GM20000 (cell line): ENCODE measurements at places on chromosomes 6 and 20.

- no peak for DNase-seq
Measured at GRCh38 chr6:153368131-153368530, 237.0 kb upstream of the RGS17 start.

- DNase-seq: no peak
Measured at GRCh38 chr6:33856655-33857054, 52.9 kb upstream of the MLN start.

GRCh38 chr20:11376420-11376819, 541.3 kb upstream of the BTBD3 start:
- DNase-seq: no peak

DNA sequence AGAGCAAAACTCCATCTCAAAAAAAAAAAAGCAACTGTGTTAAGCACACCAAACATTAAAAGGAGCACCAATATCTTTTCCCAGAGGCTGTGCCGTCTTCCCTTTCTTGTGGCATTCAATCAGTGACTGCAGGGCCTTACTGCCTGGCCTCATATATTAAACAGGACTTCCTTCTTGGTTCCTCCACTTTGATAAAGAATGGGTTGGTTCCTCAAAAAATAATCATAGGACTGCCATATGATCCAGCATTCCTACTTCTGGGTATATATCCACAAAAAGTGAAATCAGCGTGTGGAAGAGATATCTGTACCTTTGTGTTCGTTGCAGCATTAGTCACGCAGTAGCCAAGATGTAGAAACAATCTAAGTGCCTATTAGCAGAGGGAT, 40.3 kb upstream of the GFOD1 start:
- DNase-seq: no peak

DNA sequence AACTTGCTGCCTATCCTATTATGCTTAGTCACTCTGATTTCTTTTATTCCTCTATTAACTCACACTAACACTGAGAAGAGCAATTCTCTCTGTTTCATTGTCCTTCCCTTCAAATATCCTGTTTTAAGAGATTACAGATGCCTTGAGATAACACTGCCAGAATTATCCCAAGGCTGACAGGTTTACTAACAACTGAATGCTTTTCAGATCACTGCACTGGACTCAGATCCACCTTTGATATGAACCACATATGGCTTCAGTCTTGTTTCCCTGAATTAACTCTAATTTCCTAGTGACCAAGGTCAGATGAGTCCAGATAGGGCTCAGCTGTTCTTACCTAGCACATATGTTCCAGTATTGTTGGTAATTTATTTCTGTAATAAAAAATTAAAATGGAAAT, 633.1 kb downstream of the GRIK2 start:
- DNase-seq: no peak

DNA sequence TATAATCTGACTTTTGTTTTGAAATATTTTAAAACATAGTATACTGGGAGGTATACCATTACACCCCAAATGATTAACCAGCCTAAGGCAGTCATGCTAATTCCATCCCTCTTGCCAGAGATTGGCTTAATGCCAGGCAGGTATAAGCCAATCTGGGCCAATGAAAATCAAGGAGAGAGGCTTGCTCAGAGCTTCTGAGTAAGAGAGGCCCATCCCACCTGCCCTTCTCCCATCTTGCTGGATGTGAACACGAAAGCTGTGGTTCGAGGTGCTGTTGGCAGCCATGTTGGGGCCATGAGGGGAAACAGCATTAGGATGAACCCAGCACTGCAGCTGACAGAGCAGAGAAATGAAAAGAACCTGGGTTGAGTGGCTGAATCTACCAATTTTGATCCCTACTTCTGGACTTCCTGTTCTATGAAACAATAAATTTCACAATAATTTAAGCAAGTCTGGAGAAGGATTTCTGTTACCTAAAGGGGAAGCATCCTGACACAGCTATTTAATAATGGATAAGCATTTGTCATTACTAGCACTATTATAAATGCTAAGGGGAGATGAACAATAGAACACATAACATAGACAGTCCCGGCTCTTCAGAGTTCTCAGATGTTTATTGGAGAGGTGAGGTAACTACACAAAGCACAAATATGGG, 152.3 kb downstream of the CDC5L start:
- no peak for DNase-seq

DNA sequence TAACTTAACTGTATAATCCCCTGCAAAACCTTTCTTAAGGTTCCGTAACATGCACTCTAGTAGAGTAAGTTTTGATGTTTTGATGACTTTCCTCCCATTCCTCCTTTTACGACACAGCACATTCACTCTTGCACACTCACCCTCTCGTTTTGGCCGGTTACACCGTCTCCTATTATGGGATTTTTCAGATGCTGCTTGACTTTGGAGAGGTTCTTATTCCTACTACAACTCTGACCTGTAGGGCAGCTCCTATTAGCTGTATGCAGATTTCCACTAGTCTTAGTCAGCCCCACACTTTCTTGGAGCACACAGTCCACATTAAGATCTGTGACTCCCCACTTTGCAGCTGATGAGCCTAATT, 223.7 kb upstream of the SYNCRIP start:
- no peak for DNase-seq

GRCh38 chr6:4997862-4998261, 6.0 kb downstream of the RPP40 start:
- no peak for DNase-seq

DNA sequence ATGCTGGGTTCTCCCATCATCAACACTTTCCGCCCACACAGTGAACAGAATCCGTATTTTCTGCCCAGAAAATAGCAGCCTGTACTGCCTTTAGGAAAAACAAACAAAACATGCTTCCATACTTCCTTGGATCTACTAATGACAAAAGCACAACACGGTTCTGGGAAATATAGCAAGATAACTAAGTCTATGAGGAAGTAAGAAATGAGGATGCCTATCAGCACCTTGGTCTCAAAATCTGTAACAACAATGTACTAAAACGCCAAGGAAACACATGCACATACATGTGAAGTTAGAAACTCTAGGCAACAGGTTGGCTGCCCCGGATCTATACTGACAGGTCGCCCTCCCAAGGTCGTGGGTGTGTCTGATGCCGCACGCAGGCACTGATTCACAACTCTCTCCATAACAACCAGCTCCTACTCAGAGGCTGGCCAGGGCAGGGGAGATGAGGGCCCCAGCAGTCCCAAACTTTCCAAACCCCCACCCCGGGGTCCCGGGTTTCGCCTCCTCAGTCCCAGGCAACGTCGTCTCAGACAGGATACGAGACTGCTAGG, 710 bp downstream of the BTBD9 start:
- DNase-seq: peak; percentile 57

- DNase-seq: no peak
Measured at GRCh38 chr6:82987951-82988350, 77.7 kb downstream of the UBE3D start.

GRCh38 chr20:50580016-50580747, 70.0 kb downstream of the PTPN1 start:
- DNase-seq: peak; percentile 75

DNA sequence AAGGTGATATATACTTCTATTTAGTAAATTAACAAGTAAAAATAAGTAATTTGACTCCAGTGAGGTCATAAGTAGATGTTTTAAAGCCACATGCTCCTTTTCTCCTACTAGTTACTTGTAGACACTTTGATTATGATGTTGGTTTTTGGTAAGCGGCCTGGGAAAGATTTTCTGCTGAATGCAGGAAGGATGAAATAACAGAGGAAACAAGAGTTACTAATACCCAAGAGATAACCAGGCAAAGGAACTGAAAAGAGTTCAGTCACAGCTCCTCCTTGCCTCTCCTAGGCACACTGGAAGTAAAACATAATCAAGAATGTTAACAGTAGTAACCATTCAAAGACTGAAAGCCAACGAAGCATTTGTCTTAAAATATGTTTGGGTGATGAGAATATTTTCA, 203.3 kb downstream of the RNGTT start:
- no peak for DNase-seq

- DNase-seq: no peak
Measured at GRCh38 chr20:47429409-47429808, 72.3 kb upstream of the NCOA3 start.

GRCh38 chr6:162249907-162250642, 477.5 kb downstream of the PRKN start:
- DNase-seq: no peak

DNA sequence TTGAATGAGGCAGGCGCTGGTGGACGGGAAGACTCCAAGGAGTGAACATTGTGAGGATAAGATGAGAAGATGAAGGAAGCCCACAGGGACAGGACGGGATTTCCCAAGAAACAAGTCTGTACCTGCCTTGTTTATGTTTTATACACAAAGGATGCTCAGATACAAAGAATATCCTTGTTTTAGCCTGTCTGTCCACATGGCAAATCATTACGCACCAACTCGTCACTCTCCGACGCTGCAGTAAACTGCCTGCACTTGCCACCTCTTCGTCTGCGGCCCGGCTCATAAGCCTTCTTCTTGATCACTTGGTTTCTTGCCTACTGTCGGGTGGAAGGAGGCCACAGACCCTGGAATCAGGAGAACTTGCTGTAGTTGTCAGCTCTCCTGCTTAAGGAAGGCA, 85.4 kb downstream of the CD83 start:
- no peak for DNase-seq

GRCh38 chr20:34974246-34974645, 18.6 kb downstream of the MYH7B start:
- no peak for DNase-seq

DNA sequence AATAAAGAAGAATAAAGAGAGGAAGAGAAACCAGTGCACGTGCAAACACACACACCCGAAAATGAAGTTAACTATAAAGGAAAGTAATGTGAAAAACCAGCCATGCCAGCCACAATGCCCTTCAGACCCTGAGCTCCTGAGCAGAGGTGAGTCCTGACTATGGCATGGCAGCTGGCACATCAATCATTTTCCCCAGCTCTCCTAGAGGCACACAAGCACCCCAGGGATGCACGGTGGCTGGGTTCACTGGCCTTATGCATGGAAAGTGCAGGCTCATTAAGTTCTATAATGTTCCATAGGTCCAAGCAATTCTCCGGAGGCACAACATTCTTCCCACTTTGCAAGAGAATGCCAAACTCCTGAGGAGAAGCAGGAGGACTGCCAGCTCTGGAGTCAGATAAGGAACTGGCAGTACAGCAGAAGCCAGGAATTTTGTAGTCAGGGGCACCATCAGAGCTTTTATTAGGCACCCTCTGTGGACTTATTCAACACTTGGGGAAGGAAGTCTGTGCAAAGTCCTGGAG, 175.0 kb upstream of the PRDM1 start:
- no peak for DNase-seq

DNA sequence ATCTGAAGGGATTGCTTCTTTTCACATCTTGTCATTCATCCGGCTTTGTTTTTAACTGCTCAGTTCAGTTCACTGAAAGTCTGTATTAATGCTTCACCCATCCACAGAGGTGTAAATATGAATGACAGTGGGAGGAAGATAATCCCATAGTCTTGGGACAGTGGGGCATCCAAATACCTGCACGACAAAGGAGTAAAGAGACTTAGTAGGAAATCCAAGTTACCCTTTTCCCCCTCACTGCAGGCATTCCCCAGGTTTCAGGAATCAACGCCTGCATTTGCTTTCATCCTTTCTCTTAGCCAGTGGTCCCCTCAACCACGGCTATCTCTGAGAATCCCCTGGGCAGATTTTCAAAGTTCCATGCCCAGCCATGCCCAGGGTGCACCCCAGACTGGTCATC, 110.2 kb downstream of the MYLK4 start:
- no peak for DNase-seq

DNA sequence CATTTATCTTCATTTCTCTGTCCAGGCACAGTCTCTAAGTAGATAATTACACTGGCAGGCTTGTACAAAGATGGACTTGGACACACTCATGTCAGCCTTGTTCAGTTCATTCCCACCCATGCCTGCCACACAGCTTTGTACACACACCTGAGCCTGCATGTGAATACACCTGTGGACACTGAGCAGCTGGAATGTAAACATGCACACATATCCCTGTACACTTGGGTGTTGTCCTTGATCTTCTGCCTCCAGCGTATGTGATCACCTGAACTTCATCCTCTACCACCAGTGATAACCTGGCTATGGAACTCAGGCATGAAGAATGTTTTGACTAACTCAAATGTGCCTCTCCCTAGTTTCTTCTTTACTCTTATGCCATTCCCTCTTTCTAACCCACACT, 190.6 kb downstream of the DHX35 start:
- no peak for DNase-seq

DNA sequence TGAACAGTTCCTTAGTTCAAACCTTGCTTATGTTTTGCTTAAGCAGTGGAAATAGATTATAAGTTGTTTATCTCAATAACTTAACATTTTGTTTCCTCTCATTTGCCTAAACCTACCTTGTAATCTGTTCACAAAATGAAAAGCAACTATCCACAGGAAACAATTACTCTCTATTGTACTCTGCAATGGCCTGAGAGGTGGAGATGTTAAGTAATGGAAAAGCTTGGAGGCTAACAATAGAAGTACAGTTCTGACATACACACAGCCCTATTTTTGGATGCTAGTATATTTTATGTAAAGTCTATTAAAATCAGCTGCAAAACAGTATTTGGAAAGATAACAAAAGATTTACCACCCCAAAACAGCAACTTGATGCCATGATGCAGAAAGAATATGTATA, 82.1 kb downstream of the TINAG start:
- no peak for DNase-seq

- peak; percentile 32 for DNase-seq
Measured at GRCh38 chr6:20211037-20211940, 980 bp downstream of the MBOAT1 start.

DNA sequence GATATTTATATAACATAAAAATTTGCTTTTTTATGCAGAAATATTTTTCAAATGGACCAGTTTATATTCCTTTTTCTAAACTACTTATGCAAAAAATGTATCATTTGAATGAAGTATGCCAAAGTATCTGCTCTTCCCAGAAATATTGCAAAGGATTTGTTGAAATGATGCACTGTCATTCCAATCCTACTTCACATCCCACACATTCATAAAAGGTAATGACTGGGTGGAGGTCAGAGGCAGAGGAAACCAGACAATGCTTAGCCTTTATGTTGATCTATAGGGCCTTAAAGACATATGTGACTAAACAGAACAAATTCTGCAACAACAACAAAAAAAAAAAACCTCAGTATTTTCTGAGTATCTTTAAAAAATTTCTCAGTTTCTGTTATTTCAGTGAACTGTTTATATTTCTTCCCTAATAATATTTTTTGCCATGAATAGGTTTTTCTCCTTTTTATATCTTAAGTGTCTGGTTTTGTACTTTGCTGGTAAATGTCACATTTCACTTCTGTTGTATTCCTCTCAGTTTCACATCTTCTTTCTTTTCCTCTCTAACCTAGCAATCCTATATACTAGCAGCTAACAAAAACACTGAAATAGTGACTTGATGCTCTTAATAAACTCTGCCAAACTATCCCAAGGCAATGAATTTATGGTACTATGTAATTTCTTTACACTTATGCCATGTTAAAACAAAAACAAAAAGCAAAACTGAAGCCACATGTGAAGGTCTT, 374.1 kb downstream of the BCKDHB start:
- DNase-seq: no peak

DNA sequence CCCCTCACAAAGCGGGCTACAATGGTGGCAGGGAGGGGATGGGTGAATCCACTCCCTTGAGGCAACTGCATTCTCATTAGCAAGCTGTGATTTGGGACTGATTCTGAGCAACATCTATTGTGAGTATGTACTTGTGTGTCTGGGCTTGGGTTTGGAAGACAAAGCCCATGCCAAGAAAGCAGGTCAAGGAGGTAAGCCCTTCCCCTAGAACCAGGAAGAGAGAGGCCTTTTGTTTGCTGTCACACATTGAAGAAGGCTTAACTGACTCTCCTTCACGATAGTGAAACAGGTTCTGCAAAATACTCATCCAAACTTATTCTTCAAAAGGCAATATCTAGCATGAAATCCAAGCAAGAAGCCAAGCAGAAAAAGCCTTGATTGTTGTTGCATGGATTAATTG, 403.1 kb upstream of the ID4 start:
- no peak for DNase-seq
